Right atrium auricular region (tissue), 2 donors: ENCODE measurements at places on chromosomes 4 and X.

GRCh38 chr4:127975121-127975770 is 10.0 kb downstream of the ABHD18 start:
- no peak for DNase-seq

DNA sequence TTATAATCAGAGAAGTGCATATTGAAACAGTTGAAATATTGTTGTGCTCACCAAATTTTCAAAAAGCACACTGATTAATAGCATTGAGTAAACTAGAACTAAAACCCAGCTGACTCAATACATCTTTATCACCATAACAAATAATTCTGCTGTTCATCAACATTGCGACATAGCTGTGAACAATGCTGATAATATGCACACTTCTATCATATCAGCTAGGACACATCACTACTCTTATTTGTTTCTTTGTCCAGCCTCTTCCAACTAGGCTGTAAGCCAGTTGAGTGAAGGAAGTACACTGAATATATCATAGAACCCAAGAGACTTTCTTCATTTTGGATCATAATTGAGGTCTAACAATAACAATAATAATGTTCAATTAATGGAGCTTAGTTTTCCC is 349.7 kb downstream of the IQCM start:
- no peak for DNase-seq

- no peak for DNase-seq
Measured at GRCh38 chr4:159655547-159655946, 552.7 kb downstream of the RAPGEF2 start.

DNA sequence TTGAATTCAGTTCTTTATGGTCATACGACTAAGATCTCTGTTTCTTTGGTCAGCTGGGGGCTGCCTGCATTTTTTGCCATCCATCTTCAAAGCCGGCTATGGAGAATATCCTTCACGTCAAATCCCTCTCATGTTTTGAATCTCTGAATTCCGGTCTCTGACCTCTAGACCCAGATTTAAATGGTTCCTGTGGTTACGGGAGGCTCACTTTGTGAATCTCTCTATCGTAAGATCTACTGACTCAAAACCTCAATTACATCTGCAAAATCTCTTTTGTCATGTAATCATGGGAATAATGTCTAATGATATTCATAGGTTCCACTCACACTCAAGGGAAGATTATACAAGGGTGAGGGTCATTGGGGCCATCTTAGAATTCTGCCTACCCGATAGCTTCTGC is 5.7 kb upstream of the MPC1L start:
- no peak for DNase-seq

DNA sequence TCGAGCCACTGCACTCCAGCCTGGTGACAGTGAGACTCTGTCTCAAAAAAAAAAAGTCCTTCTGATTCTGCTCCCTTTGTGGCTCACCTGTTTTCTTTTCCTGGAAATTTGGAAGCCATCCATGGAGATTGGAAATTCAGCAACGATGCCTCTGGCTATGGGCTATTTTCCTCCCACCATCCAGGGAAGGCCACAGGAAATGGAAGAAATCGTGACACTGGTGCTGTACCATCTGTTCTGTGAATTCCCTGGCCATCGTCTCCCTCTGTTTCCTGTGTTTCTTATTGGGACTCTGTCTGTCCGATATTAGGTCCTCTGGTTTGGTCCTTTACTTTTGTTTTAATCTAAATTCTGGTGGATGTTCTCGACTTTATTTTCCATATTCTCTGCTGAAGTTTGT is 29.4 kb upstream of the ADRA2C start:
- no peak for DNase-seq

DNA sequence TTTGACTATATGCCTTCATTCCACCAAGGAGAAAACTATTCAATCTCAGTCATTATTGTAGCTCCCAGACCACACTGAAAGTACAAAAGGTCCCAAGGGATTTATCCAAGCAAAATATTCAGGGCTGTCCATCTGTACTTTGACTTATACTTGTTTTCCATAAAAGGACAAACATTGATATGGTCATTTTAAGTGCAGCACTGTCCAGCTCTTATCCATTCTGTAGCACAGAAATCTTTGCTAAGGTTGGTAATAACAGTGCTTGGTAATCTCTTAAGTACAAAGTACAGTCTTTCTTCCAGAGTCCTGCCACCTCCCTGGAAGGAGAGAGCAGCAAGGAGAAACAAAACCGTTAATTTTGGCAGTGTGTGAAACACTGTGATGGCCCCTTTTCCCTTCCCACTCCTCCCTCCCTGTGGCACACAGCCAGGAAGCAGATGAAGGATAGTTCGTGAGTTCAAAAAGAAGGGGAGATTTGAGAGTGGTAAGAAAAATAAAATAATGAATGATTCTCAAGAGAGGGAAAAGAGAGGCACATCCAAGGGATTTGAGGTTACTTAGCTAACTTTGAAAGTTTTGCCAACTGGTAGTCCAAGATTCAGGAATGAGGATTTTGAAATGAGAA is 6.8 kb upstream of the CXCL2 start:
- DNase-seq = no peak

GRCh38 chr4:76821641-76822040 is 76.3 kb downstream of the SOWAHB start:
- DNase-seq = no peak

DNA sequence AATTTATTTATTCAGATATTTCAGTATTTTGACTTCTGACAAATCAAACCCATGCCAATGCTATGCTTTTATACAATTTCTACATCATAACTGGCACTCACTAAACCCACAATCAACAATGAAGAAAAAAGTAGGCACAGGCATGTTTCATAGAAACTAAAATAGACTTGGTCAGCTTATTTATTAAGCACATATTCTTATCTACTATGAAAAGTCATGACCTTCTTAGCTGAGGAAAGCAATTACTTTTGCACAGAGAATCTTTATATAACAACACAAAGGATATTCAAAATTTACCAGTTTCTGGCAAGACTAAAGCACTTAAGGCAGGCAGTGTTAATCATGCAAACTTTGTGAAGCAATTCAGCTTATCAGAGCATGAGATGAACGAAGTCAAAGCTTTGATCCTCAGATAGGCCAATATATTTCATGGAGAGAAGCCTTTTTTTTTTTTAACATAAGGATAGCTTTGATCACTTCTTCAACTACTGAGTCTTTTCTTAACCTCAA is 490.6 kb downstream of the INPP4B start:
- no peak for DNase-seq

DNA sequence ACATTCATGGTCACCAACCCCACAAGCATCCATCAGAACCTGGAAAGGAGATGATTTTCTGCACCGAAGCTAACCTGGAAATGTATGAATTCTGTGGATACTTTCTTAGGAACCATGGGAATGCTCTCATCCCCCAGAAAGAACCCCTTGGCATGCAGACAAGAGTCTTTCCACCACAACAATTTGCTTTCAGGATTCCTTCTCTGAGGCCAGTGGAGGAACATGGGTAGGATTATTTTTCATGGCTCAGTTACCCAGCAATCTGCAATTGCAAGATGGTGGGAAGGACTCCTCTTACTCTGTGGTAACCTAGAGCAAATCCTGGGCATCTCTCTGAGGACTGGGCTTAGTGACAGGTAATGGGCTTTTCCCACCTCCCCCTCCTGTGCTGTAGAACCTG is 131.9 kb upstream of the MSX1 start:
- DNase-seq = no peak

- DNase-seq = no peak
Measured at GRCh38 chrX:69195192-69195591, 29.9 kb upstream of the PJA1 start.

DNA sequence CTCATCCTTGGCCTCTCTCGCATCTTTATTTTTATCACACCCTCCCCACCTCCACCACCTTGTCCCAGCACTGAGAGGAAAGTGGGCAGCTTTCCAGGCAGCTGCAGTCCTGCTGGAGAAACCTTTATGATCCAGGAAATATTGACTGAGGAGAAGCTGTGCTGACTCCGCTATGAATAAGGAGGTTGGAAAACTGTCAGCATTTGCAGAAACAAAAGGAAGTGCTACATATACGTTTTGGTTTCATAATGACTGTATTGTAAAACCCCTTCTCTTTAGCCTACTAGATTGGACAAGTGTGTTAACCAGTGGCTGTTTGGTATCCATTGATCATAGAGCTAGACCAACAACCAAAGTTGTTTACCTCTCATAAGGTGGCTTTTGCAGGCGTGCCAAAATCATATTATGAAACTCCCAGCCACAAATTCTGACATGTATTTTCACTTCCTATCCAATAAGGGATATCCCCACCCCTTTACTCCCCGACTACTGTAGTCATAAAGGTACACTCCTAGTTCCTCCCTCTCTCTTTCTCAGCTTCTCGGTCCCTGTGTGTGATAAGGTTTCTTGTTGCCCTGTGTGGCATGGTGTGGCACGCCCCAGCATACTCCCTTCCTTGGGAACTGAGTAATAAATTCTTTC is 88.4 kb downstream of the GPR143 start:
- no peak for DNase-seq

- no peak for DNase-seq
Measured at GRCh38 chr4:160563552-160564282, 1460.8 kb downstream of the RAPGEF2 start.

GRCh38 chr4:18934197-18934596 is 912.6 kb upstream of the LCORL start:
- no peak for DNase-seq

DNA sequence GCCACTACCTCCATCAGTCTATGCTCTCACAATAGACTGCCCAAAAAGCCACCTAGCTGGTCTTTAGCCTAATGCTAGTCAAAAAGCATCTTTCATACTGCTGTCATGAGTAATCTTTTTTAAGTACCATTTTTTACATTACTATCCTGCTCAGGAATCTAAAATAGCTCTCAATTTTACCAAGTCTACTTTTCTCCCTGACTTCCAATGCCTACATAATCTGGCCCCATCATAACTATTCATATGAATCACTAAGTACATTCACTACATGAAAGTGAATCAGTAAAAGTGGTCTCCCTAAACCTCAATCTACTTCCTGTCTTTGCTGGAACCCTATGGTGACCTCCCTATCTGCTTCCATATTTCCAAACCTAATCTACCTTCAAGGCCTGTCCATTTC is 105.9 kb downstream of the THOC2 start:
- no peak for DNase-seq

DNA sequence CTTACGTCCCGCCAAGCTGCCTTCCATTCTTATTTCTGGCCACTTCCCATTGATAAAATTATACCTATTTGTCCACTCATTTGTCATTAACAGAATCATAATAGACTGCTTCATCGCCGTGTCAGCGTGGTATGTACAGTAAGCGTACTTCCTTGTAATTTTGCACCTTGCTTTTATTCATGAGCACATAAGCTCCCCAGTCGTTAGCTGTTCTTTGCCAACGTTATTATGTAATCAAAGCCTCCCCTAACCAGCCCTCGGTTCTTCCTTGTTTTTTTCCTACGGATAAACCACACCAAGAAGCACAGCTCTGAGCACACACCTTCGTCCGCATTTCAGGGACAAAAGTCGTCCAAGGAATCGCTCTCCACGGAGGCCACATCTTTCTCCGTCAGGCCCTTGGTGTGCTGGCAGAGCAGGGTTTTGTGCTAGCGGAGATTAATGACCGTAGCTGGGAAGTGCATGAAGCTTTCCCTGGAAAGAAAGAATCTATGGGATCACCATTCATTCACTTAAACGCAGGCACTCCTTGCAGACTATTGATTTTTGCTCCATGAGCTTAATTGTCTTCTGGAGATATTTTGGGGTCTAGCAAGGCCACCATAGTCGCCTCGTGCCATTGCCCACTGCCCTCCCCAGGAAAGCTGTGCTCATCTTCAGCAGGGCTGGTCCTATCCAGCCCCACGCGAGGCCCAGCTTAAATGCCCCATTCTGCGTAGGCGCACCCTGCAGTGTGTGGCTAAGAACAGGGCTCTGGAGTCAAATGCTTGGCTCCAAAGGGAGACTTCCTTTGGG is 200.9 kb upstream of the PSAPL1 start:
- DNase-seq = no peak

DNA sequence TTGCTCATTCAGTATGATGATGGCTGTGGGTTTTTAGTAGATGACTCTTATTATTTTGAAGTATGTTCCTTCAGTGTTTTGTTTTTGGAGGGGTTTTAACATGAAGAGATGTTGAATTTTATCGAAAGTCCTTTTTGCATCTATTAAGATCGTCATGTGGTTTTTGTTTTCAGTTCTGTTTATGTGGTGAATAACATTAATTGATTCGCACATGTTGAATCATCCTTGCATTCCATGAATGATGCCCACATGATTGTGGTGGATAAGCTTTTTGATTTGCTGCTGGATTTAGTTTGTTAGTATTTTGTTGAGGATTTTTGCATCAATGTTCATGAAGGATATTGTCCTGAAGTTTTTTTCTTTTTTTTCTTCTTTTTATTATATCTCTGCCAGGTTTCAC is 347.4 kb upstream of the EPHA5 start:
- no peak for DNase-seq

GRCh38 chr4:113331811-113332210 is 282.4 kb downstream of the ANK2 start:
- no peak for DNase-seq

GRCh38 chr4:122689972-122690371 is 42.5 kb upstream of the BBS12 start:
- no peak for DNase-seq

DNA sequence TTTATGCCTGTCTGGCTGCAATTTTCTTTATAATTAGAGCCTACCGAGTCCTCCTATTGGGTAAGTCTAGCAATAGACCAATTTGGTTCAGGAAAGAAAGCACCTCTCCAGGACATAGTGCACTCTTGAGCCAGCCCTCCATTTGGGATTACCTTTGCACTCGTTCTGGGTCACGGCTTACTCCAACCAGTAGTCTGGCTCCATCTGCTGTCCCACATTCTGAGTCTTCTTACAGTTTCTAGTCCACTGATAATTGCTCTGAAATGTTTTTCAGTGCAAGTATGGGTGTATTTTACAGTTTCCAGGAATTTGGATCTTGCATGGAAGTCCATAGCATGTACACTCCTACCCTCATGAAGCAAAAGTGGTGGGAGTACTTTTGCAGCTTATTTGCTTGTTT is 34.8 kb upstream of the USP51 start:
- no peak for DNase-seq

DNA sequence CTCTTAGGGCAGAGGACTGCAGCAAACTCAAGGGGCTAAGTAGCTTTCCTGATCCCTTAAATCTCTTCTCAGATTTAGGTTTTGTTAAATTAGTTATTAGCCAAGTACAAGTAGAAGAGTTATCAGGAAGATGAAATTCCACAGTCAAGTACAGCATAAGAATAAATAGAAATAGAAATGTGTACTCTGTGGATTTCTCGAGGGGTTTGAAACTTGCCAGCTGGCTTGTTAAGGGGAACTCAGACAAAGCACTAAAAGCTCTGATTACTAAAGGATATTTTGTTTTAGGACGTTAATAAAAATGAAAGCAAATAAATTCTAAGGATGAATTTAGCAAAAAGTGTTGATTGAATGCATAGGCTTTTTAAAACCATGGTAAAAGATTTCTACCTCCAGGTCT is 654.6 kb downstream of the RAPGEF2 start:
- DNase-seq = no peak
